ENCODE measurements at places on chromosomes 1 and 21. TPM values are rescaled to one million over a fixed set of nuclear protein-coding genes. Genes with fewer than 3 reads are reported as not detected.

DNA sequence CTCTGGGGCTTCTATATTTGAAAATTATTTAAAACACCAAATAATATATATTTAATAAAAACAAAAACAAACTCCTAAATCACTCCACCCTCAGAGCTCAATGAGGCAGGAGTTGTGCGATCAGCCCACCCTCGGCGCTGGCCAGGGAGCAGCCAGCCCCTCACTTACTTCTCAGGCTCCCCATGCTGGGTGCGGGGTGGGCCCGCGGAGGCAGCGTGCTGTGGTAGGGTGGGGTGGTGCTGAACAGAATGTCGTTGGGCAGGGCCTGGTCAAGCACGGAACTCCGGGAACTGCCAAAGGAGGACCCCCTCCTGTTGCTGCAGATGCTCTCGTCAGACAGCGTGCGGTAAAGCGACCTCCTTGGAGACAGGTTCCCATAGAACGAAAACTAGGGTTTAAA lies 204.5 kb downstream of the SIPA1L2 start:
- H3K27me3 ChIP-seq, result no peaks in the 10 kb centered on the region
- no peaks in the 10 kb centered on the region for H3K4me1 ChIP-seq
- no peak overlapping the region for H3K4me3 ChIP-seq

DNA sequence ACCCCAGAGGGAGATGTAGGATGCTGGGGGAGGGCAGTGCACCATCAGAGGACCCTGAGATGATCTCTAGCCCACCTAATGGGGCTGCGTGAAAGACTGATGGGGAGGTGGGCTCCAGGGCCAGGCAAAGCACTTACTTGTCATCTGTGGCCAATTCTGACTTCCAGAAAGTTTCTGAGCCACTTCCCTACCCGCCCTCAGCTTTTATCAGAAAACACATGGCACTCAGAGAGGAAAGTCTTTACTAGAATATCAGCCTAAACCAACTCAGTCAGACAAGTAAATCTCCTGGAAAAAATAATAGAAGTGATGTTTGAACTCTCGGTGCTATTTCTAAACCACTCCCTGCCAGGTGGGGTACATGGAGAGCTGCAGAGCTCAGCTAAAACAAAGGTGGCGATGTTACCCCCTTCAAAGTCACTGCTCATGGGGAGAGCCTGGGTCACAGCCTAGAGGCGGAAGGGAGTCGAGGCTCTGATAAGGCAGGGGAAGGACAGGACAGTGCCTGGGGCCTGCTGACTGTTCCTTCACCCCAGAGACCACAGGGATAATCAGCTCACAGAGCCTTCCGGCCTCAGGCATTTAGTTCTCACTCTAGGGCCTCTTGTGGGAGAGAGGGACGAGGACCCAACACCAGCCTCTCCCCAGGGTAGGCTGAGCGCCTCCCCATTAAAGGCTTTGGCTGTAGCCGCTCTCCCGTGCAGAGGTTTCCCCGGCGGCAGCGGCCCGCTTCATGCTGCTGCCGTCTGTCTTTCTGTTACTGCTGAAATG lies 14.2 kb downstream of the SMIM12 start:
- no peak for DNase-seq
- no peaks in the 10 kb centered on the region for H3K4me1 ChIP-seq
- no peak overlapping the region for H3K27ac ChIP-seq

GRCh38 chr1:102241431-102242338 lies 245.0 kb upstream of the OLFM3 start:
- no peaks in the 10 kb centered on the region for H3K4me1 ChIP-seq
- DNase-seq, result no peak
- no peak overlapping the region for H3K4me3 ChIP-seq
- no peaks in the 10 kb centered on the region for H3K36me3 ChIP-seq

GRCh38 chr1:161864577-161864976 lies 98.5 kb downstream of the ATF6 start:
- DNase-seq, result no peak
- H3K27ac ChIP-seq, result no peak overlapping the region
- no peaks in the 10 kb centered on the region for H3K27me3 ChIP-seq
- H3K36me3 ChIP-seq, result no peaks in the 10 kb centered on the region

GRCh38 chr1:2337081-2337480 lies 54.3 kb downstream of the MORN1 start:
- no peak for DNase-seq
- no peaks in the 10 kb centered on the region for H3K36me3 ChIP-seq
- H3K4me1 ChIP-seq, result no peaks in the 10 kb centered on the region
- no peak overlapping the region for H3K4me3 ChIP-seq
- H3K27me3 ChIP-seq, result no peaks in the 10 kb centered on the region
- H3K27ac ChIP-seq, result no peak overlapping the region

GRCh38 chr1:153563991-153564390 lies 1.7 kb downstream of the S100A2 start:
- H3K36me3 ChIP-seq, result no peaks in the 10 kb centered on the region
- peaks cover 11% of the 10 kb centered on the region for H3K4me1 ChIP-seq
- no peaks in the 10 kb centered on the region for H3K27me3 ChIP-seq
- no peak for DNase-seq
- peak overlapping the region; percentile 38 for H3K27ac ChIP-seq

DNA sequence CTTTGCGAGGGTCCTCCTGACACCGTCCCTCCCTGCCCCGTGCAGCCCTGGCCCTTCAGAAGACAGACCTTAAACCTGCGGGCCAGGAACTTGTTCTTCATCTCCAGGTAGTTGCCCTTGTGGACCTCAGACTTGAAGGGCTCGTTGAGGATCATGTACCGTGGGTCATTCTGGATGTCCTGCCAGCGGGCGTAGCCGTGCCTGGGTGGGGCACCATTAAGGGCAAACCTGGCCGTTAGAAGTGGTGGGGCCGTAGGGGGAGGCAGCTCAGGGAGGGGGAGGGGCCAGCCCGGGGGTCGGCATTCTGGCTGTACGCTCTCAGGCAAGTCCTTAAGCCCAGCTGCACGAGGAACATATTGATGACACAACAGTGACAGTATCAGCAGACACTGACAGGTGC lies 64.6 kb downstream of the KCNAB2 start:
- no peak for DNase-seq
- H3K36me3 ChIP-seq, result no peaks in the 10 kb centered on the region
- peaks cover 20% of the 10 kb centered on the region for H3K27me3 ChIP-seq
- no peak overlapping the region for H3K27ac ChIP-seq

DNA sequence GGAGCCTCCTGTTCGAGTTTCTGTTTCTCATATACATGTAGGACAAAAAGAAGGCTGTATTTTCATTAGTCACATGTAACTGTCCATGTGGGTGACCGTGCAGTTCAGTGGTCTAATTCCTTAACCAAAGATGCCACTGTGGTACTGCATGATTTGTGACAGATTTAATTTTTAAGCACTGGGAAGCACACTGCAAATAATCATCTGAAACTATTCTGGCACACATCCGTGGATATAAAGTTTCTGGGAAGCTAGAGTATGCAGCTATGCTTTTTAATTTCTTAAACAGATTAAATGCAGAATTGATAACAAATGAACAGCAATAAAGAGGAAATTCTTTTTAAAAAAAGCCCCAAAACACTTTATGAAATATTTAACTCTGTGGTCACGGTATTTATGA lies 254.8 kb downstream of the LMO4 start:
- no peak overlapping the region for H3K4me3 ChIP-seq
- no peak overlapping the region for H3K27ac ChIP-seq
- H3K27me3 ChIP-seq, result no peaks in the 10 kb centered on the region
- H3K36me3 ChIP-seq, result no peaks in the 10 kb centered on the region

- H3K4me1 ChIP-seq, result no peaks in the 10 kb centered on the region
- no peak overlapping the region for H3K27ac ChIP-seq
- DNase-seq, result no peak
- no peak overlapping the region for H3K4me3 ChIP-seq
Observed at GRCh38 chr21:45179568-45180245, 105.3 kb downstream of the ADARB1 start.

DNA sequence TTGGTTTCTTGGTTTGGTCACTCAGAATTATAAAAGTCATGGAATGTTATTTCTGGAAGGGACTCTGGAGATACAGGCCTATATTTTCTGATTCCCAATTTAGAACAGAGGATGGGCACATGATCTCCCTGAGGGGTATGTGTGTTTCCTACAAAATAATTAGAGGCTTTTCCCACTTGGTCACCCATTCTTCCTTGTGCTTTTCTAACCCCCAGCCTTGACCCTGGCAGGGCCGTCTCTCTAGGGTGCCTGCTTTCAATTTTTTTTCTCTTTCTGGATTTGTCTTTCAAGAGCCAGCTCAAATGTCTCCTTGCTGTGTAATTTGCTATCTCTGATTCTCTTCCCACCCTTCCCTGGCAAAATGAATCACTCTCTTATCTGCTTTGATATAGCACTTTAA lies 131.9 kb downstream of the HLX start:
- no peak for DNase-seq
- H3K4me3 ChIP-seq, result no peak overlapping the region
- no peaks in the 10 kb centered on the region for H3K36me3 ChIP-seq
- H3K27ac ChIP-seq, result no peak overlapping the region

DNA sequence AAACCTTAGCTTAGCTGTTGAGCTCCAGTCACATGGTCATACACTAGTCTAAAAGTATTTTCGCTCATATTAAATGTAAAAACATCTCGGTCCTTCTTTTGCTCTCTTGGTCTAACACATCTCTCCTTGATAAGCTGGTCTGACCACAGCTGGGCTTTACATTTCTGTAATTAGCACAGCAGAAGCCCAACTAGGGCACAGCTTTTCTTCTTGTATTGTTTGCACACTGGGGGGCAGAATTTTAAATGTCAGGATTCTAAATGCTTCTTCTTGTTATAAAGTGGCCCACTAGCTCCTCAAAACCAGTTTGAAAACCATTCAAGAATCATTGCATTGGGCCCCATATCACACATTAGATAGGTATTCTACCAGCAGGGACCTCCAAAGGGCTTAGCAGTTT lies 289.1 kb upstream of the PKN2 start:
- no peak for DNase-seq
- H3K36me3 ChIP-seq, result no peaks in the 10 kb centered on the region
- no peaks in the 10 kb centered on the region for H3K4me1 ChIP-seq
- no peak overlapping the region for H3K4me3 ChIP-seq

- no peak for DNase-seq
- H3K27me3 ChIP-seq, result no peaks in the 10 kb centered on the region
- no peak overlapping the region for H3K27ac ChIP-seq
- H3K4me1 ChIP-seq, result no peaks in the 10 kb centered on the region
- H3K4me3 ChIP-seq, result no peak overlapping the region
- H3K36me3 ChIP-seq, result no peaks in the 10 kb centered on the region
Observed at GRCh38 chr1:65435987-65436386, 15.5 kb downstream of the LEPR start.

- H3K36me3 ChIP-seq, result no peaks in the 10 kb centered on the region
- no peak overlapping the region for H3K27ac ChIP-seq
- no peaks in the 10 kb centered on the region for H3K4me1 ChIP-seq
- no peak overlapping the region for H3K4me3 ChIP-seq
- no peaks in the 10 kb centered on the region for H3K27me3 ChIP-seq
Observed at GRCh38 chr1:24424207-24424606, 8.6 kb downstream of the NIPAL3 start.

DNA sequence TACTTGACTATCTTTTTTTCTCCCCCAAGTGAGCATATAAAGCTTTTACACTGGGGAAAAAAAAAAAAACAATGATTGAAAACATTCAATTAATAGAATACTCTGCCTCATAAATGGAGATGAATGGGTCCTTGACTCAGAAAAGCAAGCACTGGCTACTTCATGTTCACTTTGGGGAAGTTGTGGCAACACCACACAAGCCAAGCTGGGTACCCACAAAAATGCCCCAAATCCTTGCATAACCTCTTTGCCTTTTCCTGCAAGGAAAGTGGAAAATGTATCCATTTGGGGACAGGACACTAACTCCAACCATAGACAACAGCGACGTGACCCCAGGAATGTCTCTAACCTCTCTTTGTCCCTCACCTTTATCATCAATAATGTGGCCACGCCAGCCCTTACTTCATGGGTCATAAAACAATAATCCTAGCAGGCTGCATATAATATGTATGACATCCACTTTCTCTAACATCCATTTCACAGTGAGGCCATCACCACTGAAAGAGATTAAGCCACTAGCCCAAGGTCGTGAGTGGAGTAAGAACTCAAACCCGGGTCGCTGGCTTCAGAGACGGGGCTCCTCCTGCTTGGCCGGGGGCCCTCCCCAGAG lies 2.3 kb downstream of the ECE1 start:
- no peak for DNase-seq
- H3K27ac ChIP-seq, result no peak overlapping the region
- no peaks in the 10 kb centered on the region for H3K36me3 ChIP-seq
- no peak overlapping the region for H3K4me3 ChIP-seq
- H3K4me1 ChIP-seq, result peaks cover 3% of the 10 kb centered on the region
- H3K27me3 ChIP-seq, result no peaks in the 10 kb centered on the region

DNA sequence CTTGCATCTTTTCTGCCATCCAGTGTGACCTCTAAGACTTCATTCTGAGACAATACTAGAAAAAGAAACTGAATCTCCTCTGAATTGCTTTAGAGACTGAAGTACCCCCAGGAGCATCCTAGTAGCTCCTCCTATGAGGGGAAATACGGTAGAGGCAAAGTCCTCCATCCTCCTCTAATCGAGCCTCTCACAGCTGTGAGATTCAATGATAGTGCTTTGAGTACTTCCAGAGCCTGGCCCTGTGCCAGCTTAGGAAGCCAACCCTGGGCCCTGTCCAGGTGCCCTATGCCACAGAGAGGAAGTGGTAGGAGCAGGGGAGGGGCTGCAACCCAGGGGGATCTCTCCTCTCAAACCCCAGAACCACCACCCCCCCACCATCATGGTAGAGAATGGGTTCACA lies 10.7 kb downstream of the RORC start:
- no peaks in the 10 kb centered on the region for H3K36me3 ChIP-seq
- H3K27me3 ChIP-seq, result no peaks in the 10 kb centered on the region
- no peak for DNase-seq
- no peak overlapping the region for H3K27ac ChIP-seq
- H3K4me3 ChIP-seq, result no peak overlapping the region

GRCh38 chr1:184329962-184330868 lies 56.6 kb upstream of the C1orf21 start:
- no peak overlapping the region for H3K4me3 ChIP-seq
- no peaks in the 10 kb centered on the region for H3K36me3 ChIP-seq
- peak overlapping the region; percentile 46 for H3K27ac ChIP-seq
- no peak for DNase-seq
- no peaks in the 10 kb centered on the region for H3K4me1 ChIP-seq
- H3K27me3 ChIP-seq, result no peaks in the 10 kb centered on the region

The MTX1 gene
- 44.8 TPM for total RNA-seq

The RASAL2 gene
- total RNA-seq, result 40.5 TPM

The RGS16 gene
- total RNA-seq, result 1.3 TPM

The LZIC gene
- 22.3 TPM for total RNA-seq

The SPAG17 gene
- 6.9 TPM for total RNA-seq

The CD48 gene
- 8.8 TPM for total RNA-seq

The ASPM gene
- 3.2 TPM for total RNA-seq

The ASAP3 gene
- total RNA-seq, result 47.7 TPM

Data from breast epithelium (tissue), 4 donors.